ENCODE measurements at places on chromosomes 13 and 19. TPM values are rescaled to one million over a fixed set of nuclear protein-coding genes. Genes with fewer than 3 reads are reported as not detected.

- no peak for DNase-seq
These were observed 40.4 kb downstream of the SACS start for GRCh38 chr13:23392925-23393645.

Gene CYP4F8
- 0.06 TPM for polyA plus RNA-seq

- DNase-seq = no peak
These were observed 344.1 kb upstream of the TMTC4 start for GRCh38 chr13:101018720-101019119.

- no peak for DNase-seq
These were observed 418.9 kb downstream of the FGF14 start for GRCh38 chr13:101982903-101983302.

DNA sequence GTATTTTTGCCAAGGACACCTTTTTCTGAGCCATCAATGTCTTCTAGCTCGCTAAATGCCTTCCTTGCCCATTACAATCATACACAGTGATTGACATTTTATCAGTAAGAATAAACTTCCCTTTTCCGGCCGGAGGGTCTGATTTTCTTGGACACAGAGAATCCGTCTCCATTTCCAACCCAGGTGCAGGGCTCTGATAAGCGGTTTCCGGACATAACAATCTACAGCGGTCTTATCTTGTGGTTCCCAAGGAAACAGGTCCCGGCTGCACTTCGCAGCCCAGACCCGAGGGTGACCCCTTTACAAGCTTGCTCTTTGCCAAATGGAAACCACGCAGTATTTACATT, 5.1 kb upstream of the ZNF77 start:
- DNase-seq = no peak

GRCh38 chr13:69793783-69794453, 313.7 kb upstream of the ATXN8OS start:
- DNase-seq = no peak

DNA sequence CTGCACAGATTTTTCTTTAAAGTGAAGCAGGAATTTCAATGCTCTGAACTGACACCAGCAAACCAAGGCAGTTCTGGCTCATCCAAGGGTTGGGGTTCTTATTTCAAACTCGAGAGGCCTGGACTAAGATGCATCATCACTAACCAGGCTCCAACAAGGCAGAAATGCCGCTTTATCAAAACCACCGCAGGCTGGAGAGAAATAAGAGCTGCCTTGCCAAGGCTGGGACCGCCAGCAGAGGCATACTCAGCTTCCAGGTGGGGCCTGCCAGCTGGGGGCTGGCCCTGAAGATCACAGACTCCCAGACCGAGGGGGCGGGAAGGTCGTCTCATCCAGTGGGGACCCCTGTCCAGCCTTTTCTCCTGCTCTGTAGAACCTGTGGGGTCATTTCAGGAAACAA, 37.4 kb upstream of the GAS6 start:
- no peak for DNase-seq

DNA sequence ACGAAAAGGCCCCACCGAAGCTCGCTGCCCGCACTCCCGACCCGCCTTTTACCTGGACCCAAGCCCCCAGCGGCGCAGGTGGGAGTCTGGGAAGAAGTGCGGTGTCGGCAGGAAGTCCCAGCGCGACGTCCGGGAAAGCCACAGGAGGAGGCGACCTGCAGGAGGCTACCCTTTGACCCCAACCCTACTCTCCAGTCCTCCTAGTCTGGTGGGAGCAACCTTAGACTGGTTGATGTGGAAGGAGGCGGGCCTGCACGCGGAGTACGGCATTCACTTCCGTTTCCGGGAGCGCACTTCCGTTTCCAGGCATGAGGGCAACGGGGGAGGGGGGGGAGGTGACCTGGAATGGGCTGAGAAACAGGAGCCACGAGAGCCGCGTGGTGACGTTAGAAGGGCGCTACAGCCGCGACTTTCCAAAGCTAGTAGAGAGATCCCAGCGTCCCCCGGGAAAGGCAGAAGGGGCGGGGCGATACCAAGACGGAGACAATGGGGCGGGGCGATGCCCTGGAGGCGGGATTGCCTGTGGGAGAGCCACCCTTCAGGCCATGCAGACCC, 28.5 kb downstream of the ZNF266 start:
- DNase-seq = peak; percentile 74

GRCh38 chr13:112187527-112188297, 120.8 kb downstream of the SOX1 start:
- no peak for DNase-seq

DNA sequence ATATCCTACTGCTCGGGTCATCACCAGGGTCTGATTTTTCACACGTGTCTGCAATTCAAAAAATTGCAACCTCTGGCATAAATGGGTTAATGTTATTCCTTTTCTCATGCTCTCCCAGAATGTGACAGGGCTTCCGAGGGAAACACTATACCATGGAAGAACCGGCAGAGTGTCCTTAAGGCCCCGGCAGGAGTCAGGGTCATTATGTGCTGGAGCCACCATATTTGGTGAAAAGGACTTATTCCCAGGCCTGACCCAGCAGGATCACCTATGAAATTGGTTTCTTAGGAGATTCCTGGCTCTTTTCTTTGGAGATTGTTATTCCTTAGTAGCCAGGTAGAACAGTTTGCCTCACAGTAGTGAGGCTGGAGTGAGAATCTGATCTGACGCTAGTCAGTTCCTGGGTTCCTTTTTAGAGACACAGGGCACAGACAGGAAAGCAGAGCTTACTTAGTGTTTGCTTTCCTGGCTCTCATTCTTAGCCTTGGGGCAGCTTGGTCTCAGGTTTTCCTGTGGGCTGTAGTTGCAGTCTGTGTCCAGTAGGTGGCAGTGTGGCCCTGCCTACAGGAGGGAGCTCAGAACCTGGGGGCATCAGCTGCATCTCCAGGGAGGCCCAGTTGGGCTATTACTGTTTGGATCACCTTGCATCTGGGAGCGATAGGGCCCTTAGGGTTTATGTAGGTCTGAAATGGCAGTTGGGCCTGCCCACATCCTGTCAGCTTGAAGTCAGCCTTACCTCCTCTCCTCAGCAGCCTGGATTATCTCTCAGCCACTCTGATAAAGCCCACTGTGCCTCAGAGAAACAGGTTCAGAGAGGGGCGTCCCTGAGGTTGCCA, 12.4 kb downstream of the SNRNP70 start:
- DNase-seq = no peak

- no peak for DNase-seq
These were observed 2.9 kb upstream of the PCDH8 start for GRCh38 chr13:52851137-52851962.

- no peak for DNase-seq
These were observed 5.5 kb upstream of the IFI30 start for GRCh38 chr19:18167975-18168645.

Gene CGB2
- polyA plus RNA-seq = 0.35 TPM

- DNase-seq = no peak
These were observed 407.3 kb downstream of the DACH1 start for GRCh38 chr13:71459708-71460107.

Gene LGALS4
- 2.2 TPM for polyA plus RNA-seq

DNA sequence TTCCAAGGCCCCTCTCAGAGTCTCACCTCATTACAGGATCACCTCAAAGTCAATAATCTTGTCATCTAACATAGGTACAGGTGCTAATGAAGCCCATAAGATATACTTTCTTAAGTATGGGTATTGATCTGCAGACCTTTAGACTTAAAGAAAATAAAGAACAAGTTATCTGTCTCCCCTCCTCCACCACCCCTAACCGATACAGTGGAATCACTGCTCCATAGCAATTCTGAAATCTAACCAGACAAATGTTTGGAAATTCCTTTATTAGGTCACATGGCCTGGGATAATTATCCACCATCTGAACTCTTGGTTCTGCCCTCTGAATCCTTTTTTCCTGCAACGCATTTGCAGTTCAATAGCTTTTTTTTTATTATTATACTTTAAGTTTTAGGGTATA, 4.5 kb upstream of the ZNF470 start:
- no peak for DNase-seq

Gene CGB5
- not detected for polyA plus RNA-seq

DNA sequence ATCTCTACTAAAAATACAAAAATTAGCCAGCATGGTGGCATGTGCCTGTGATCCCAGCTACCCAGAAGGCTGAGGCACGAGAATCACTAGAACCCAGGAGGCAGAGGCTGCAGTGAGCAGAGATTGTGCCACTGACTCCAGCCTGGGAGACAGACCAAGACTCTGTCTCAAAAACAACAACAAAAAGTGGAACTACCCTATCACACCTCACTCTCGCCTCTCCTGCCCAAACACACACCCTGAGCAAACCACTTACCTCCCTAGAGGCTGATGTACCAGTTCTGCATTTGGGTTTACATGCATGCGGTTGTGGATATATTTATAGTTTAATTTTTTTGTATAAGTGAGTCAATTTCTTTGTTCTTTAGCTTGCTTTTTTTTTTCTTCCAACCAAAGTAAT, 7.7 kb upstream of the PTOV1 start:
- no peak for DNase-seq

- DNase-seq = no peak
These were observed 929.3 kb upstream of the SLITRK5 start for GRCh38 chr13:86741762-86742285.

DNA sequence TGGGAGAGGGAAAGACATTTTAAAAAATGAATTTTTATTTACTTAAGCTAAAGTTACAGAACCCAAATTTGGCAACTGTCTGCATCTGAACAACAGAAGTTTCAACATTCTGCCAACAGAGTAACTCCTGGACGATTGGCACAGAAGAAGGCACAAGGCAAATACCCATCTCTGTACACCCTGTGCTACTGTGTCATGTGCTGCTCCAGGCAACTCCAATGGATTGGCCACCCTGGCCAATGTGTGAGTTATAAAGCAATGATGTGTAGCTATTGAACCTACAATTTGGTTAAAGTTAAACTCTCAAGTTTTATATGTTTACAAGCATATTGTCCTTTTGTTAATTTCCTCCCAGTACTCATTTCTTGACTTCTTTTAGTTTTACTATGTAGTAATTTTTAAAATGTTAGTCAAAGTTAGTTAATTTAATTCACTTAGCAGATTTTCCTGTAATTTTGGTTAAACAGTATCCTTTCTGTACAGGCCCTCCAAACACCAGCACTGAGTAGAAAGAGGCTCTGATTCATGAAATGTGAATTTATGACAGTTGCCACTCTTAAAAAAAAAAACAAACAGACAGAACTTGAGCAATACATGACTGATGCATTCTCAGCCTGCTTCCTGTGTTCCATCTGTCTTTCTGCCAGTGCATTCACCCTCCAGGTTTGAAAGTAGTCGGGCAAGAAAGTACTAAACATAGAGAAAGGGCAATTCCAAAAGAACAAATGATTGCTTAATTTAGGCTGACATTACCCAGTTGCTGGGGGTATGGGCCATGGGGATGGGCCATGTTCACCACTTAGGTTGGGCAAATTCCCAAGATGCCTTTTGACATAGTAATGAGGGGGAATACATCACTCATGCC, 5.9 kb downstream of the STARD13 start:
- no peak for DNase-seq

GRCh38 chr19:15028490-15028889, 20.8 kb upstream of the CASP14 start:
- no peak for DNase-seq

- no peak for DNase-seq
These were observed 2.1 kb upstream of the HMG20B start for GRCh38 chr19:3570606-3571011.

DNA sequence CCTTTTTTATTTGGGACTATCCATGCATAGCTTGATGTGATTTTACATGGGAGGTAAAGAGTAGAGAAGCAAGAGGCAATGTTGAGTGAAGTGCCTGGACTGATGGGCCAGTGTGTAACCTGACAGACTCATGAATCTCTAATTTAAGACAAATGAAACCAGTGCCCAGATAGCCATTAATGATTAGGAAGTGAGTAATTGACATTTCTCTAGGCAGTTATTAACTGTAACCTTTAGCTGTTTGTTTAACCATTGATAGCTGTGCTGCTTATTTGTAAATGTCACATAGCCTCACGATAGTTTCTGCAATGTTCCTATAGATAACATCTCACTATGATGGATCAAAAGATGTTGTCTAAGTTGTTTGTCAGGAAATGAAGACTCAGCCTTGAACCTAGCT, 1047.5 kb upstream of the SPRY2 start:
- no peak for DNase-seq
